Muscle of back (tissue), 13 donors: ENCODE measurements at places on chromosomes 2 and 18. TPM values are rescaled to one million over a fixed set of nuclear protein-coding genes. Genes with fewer than 3 reads are reported as not detected.

GRCh38 chr2:73701968-73702665 is 35.0 kb downstream of the TPRKB start:
- no peak for DNase-seq

DNA sequence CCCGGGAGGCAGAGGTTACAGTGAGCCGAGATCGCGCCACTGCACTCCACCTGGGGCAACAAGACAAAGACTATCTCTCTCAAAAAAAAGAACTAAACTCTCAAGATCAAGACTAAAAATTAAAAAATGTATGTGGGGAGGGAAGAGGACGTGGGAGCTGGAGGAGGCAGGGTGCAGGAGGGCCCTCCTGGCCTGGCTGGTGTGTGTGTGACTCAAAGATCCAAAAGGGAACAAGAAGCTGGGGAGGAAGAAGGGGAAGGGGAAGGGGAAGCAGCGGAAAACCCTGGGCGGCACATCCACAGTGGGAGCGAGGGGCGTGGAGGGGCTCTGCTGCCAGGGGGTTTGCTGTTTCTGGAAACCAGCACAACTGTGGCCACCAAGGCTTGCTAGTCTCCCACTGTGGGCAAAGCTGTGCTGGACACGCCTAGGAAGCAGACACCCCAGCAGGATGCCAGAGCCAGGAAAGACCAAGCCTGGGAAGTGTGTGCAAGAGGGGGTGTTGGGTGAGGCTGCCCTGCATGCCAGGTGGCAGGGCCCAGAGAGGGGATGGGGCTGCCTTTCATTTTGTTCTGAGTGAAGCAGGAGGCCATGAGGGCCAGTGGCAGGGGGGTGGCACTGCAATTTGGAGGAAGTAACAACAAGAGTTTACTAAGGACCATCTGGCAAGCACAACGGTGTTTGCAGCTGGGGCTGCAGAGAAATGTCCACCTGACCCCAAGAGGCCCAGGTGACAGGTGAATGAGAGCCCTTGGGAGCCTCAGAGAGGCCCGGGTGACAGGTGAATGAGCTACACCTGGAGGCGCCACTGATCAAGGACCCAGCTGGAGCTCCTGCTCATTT is 44.5 kb downstream of the ANO7 start:
- DNase-seq, result no peak

Gene HOXD4
- polyA plus RNA-seq, result 5.1 TPM

DNA sequence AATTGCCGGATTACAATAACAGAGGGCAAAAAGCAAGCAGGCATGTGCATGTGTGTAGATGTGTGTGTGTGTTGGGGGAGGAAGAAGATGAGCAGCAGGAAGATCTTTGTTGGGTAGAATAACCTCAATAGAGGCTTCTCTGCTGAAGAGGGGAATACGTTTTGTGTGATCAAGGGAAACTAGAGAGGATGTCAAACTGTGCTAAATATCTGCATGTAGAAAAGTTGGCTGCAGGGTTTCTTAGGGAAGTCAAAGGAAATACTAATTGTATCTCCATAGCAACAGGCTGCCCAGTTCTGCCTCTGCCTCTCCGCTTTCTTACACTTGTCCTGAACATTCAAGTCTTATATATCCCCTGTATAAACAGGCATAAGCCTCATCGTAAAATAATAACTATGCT is 190.1 kb upstream of the RND3 start:
- no peak for DNase-seq

Gene DNAJC27
- 5.8 TPM for polyA plus RNA-seq

Gene SMC6
- 32.5 TPM for polyA plus RNA-seq

Gene ALK
- 0.12 TPM for polyA plus RNA-seq

DNA sequence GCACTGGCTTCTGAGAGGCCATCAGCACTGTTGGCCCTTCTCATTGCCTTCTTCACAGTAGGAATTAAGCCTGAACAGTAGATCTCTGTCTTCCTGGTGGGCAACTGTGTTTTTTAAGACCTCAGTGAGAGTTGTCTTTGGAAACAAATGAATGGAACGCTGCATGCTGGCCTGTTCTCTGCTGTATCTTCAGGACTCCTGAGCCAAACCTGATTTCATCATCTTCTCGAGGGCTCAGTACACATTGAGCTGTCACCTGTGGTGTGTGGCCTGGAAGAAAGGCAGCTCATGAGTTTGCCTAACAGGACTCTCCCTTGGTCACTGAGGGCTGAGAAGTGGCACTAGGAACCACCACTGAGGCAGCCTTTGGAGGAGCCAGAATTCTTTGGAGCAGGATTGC is 39.7 kb downstream of the SH3RF3 start:
- no peak for DNase-seq

GRCh38 chr2:17805166-17805565 is 11.1 kb upstream of the MSGN1 start:
- no peak for DNase-seq

Gene PIK3C3
- polyA plus RNA-seq, result 38.7 TPM

DNA sequence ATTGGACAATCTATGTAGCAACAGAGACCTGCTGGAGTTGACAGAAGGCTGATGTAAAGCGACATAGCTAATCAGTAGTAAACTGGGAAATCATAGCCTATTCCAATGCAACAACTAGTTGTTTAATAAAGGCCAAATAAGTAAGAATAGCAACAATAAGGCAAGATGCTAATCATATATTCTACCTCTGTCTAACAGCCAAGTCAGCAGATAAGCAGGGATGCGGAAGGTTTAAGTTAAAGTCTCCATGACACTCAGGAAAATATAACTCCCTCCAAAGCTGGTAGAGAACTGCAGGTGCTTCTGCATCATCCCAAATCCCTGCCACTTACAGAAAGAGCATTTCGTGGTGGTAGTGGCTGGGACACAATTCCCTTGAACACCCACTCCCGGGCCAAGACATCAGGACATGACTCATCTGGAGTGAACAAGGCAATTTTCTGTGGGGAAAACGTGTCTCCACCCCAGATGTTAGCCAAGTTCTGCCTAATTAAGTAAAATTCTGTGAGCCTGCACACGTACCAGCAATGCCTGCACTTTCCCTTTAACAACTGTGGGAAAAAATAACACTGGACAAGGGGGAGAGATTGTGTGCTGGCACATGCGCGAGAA is 413.6 kb upstream of the ID2 start:
- no peak for DNase-seq

- DNase-seq, result peak; percentile 52
These were observed 660.1 kb upstream of the SLC8A1 start for GRCh38 chr2:41111836-41112627.

Gene PDE1A
- 10.7 TPM for polyA plus RNA-seq

DNA sequence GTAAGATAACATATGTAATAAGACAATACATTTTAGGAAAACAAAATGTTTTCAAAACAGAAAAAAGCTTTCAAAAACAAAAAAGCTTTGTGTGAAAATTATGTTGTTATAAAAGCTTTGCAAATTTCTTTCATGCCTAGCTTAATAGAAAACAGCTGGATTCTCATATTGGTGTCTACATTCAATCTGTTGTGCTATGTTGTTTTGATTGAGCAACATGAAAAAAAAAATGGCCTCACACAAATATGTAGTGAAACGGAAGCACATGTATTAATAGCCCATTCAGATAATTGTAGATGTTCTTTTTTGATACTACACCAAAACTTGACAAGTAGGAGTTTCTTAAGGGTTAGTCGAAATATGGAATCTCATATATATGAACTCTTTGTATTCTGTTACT is 197.5 kb downstream of the ZEB2 start:
- no peak for DNase-seq

Gene MRPL19
- 44.4 TPM for polyA plus RNA-seq

DNA sequence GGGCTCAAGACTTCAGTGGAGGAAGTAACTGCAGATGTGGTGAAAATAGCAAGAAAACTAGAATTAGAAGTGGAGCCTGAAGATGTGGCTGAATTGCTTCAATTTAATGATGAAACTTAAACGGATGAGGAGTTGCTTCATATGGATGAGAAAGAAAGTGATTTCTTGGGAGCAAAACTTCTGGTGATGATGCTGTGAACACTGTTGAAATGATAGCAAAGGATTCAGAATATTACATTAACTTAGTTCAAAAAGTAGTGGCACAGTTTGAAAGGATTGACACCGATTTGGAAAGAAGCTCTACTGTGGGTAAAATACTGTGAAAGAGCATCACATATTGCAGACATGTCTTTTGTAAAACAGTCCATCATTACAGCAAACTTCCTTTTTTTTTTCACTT is 638.0 kb downstream of the NYAP2 start:
- no peak for DNase-seq

Gene RESP18
- polyA plus RNA-seq, result not detected

DNA sequence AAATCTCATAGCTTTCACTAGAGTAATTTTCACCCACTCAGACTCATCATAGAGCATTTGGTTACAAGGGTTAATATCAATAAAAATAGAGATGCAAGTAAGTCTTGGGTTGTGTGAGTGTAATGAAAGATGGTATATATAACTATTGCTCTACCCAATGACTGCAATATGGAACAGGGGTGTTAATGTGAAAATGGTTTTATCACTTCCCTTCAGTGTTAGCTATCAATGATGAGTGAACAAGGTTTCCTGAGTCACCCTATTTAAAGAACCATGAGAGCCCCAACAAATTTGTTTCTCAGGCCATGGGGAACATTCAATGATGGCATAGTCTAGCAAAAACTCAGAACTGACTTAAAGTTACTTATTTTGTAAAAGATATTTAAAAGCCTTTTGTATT is 1133.6 kb upstream of the ZEB2 start:
- DNase-seq, result no peak
